AG08395 (cell line): ENCODE measurements at places on chromosomes 11 and 22.

GRCh38 chr11:15198284-15198683 lies 83.6 kb downstream of the INSC start:
- no peak for DNase-seq

DNA sequence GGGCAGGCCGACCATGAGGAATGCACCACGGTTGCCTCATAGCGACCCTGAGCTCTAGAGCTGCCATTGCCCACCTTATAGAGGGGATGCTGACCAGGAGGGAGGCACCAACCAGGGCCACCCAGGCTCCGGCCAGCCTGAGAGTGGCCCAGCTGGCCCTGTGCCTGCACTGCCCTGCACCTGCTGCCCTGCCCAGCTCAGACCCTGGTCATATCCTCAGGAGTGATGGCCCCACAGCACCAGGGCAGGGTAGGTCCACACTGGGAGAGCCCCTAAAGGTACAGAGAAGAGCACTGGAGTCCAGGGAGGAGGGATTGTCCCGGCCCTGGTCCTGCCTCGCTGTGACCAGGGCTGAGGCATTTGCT lies 127.8 kb downstream of the MED15 start:
- no peak for DNase-seq

DNA sequence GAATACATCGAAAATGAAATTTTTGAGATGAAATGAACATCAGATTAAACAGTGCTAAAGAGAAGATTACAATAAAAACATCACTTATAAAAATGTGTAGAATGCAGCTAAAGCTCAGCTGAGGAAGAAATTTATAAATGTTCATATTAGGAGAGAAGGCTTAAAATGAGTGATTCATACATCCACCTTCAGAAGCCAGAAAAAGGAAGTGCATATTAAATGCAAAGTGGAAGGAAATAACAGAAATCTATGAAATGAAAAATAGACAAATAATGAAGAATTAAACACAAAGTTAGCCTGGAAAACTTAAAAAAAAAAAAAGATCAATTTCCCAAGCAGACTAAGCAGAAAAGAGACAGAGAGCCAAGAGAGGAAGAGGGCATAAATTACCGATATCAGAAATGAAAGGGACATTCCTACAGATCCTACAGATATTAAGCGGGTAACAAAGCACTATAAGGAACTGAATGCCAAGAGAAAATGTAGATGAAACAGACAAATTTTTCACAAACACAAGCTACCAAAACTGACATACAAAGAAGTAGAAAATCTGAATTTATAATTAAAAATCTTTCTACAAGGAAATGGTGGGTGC lies 7.2 kb upstream of the MOB2 start:
- no peak for DNase-seq

DNA sequence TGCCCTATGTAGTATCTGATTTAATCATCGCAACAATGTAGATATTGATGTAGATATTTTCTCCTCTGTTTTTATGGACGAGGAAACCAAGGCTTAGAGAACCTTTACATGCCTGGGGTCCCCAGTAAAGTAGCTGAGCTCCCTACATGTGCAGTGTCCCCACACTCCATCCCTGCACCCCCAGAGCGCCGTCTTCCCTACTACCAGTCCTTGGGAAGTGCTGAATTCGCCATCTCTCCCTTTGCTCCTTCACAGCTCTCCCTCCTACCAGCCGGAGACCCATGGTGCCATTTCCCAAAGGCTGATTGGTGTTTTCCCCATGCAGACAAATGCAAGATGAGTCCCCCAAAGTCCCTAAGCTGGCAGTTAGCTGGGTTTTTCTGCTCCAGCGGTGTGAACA lies 86.0 kb downstream of the CEP164 start:
- DNase-seq = no peak

DNA sequence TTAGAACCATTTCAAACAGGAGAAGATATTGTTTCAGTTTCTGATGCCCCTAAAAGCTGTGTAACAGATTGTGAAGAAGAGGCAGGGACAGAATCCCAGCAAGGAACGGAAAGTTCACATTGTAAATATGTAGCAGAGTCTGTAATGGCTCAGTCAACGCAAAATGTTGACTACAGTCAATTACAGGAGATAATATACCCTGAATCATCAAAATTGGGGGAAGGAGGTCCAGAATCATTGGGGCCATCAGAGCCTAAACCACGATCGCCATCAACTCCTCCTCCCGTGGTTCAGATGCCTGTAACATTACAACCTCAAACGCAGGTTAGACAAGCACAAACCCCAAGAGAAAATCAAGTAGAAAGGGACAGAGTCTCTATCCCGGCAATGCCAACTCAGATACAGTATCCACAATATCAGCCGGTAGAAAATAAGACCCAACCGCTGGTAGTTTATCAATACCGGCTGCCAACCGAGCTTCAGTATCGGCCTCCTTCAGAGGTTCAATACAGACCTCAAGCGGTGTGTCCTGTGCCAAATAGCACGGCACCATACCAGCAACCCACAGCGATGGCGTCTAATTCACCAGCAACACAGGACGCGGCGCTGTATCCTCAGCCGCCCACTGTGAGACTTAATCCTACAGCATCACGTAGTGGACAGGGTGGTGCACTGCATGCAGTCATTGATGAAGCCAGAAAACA lies 40.8 kb downstream of the IGLL1 start:
- DNase-seq = peak; percentile 75

- DNase-seq = no peak
Measured at GRCh38 chr11:129747071-129747470, 68.6 kb upstream of the TMEM45B start.

DNA sequence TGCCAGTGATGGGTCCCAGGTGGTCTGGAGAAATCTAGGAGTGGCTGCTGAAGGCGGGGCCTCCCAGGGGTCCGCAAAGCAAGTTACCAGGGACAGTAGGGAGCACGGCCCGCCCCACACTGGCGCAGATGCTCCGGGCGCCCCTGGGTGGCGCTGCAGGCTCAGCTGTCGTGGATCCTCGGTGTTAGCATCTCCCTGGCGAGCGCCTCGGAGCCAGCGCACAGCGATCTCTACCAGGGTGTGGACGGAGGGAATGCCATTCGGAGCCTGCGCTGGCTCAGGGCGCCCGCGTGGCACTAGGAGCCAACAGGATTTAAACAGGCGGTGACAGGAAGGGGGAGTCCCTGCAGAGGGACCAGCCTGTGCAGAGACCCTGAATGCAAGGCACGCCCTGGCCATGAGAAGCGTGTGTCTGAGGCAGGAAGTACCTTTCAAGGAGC lies 20.2 kb downstream of the FADS3 start:
- DNase-seq = peak; percentile 92
